ENCODE measurements at places on chromosomes 13 and 19. TPM values are rescaled to one million over a fixed set of nuclear protein-coding genes. Genes with fewer than 3 reads are reported as not detected.

- no peak for DNase-seq
Measured at GRCh38 chr19:14127176-14127575, 9.2 kb downstream of the ASF1B start.

GPC6 gene
- total RNA-seq, result 1.1 TPM

OR7C1 gene
- not detected for total RNA-seq

ZNF626 gene
- 1.6 TPM for total RNA-seq

TEX101 gene
- total RNA-seq, result not detected
